ENCODE measurements at places on chromosomes 3 and 15.

DNA sequence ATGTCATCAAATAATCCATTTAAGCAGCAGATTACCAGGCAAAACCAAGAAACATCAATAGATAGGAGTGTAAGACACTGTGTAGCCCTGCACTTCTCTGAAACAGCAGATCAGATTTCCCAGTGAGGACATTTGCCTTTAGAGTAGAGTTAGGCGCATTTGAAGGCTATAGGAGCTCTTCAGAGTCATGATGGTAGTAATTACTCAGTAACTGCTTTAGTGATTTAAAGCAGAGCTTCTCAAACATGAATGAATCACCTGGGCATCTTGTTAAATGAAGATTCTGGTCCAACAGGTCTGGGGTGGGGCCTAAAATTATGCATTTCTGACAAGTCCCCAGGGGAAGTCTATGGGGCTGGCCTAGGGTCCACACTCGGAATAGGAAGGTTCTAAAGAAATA is 36.9 kb downstream of the THRB start:
- no peak for DNase-seq

DNA sequence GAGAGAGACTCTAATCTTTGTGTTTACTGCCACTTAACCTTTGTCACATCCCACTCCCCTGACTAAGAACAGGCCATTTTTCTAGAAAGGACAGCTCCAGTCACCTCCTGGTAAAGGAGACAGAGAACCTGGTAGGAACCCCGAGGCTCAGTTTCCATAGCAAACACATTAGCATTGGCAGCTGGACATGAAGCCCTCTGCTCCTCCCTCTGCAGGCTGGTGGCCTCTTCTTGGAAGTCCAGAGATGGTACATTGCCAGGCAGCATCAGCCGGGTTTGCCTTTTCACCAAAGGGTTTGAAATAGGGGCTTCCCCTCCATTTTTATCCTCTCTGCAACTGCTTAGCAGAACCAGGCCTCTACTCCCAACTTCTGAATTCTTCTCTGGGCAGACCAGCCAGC is 213.4 kb upstream of the SEMA6D start:
- DNase-seq = no peak

GRCh38 chr3:143821862-143822261 is 26.4 kb downstream of the SLC9A9 start:
- no peak for DNase-seq

DNA sequence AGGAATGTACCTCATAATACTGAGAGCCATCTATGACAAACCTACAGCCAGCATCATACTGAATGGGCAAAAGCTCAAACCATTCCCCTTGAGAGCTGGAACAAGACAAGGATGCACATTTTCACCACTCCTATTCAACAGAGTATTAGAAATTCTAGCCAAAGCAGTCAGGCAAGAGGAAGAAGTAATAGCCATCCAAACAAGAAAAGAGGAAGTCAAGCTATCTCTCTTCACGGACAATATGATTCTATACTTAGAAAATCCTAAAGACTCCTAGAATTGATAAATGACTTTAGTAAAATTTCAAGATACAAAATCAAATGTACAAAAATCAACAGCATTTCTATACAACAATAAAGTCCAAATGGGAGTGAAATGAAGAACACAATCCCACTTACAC is 30.2 kb downstream of the OCA2 start:
- no peak for DNase-seq

DNA sequence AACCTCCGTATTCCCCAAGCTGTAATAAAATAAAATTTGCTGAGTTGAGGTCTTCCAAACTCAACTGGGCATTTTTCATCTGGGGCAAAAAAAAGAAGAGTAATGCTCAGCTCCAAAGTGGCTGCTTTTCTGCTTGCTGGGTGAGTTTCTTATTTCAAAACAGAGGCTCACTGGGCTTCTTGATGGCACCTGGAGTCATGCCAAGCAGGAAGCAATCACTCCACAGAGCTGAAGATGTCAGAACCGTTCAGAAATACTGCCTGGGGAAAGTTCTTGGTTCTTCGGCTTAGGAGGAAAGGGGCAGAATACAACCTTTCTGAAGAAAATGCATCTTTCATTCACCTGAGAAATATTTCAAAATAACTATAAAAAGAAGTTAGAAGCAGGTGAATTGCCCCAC is 4.1 kb downstream of the CCR9 start:
- DNase-seq = no peak
